ENCODE measurements at places on chromosomes 16 and 17.

- no peak for DNase-seq
Measured at GRCh38 chr17:41322094-41322902, 6.8 kb upstream of the KRTAP17-1 start.

GRCh38 chr16:53089434-53090285 is 34.9 kb downstream of the CHD9 start:
- DNase-seq: peak; percentile 34

GRCh38 chr17:39115135-39115534 is 36.3 kb downstream of the PLXDC1 start:
- DNase-seq: no peak

DNA sequence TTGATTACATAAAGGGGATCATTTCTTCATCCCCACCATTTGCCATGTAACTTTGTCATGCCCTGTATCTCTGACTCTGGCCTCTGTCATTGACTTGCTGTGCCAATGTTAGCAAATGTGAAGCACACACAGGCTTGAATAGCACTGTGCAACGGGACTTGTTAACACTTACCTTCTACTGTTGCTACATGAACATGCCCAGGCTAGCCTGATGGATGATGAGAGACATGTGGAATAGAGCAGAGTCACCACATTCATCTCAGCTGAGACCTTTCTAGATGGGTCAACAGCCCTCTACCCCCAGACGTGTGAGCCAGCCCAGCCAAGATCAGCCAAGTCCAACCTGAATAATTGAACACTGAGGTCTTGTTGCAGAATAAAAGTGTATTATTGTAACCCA is 162.1 kb upstream of the SALL1 start:
- DNase-seq: no peak

GRCh38 chr16:50310308-50311133 is 44.2 kb downstream of the ADCY7 start:
- no peak for DNase-seq

DNA sequence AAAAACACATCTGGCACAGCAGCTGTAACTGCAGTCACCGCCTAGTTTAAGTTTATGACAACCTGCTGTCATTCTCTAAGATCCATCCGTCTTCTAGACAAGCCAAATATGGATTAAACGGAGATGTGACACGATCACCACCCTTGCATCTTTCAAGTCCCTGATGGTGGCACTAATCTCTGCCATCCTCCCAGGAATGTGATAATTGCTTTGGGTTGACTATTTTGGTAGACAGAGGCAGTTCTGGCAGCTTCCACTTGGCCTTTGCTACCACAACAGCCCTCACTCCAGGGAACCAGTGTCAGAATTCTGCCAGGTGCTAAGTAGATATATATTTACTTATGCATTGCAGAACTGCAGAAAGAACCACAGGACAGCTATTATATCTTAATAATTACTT is 81.3 kb downstream of the ADCY9 start:
- DNase-seq: no peak

DNA sequence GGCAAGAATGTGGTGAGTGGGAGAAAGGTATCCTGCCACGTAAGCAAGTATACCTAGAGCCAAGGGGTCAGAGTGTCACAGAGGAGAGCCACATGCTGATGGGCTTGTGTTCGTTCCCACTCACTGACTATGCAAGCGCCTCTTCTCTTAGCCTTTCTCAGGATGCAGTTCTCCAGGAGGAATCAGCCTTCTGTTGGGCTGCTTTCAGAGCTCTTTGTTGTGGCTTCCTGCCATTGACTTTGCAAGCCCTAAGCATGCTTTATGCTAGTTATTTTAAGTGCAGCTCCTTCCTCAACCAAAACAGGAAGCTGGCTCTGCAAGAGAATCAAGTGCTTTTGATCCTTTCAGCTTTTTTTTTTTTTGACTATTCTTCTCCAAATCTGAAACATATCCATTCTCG is 66.6 kb downstream of the SIAH1 start:
- DNase-seq: peak; percentile 60

DNA sequence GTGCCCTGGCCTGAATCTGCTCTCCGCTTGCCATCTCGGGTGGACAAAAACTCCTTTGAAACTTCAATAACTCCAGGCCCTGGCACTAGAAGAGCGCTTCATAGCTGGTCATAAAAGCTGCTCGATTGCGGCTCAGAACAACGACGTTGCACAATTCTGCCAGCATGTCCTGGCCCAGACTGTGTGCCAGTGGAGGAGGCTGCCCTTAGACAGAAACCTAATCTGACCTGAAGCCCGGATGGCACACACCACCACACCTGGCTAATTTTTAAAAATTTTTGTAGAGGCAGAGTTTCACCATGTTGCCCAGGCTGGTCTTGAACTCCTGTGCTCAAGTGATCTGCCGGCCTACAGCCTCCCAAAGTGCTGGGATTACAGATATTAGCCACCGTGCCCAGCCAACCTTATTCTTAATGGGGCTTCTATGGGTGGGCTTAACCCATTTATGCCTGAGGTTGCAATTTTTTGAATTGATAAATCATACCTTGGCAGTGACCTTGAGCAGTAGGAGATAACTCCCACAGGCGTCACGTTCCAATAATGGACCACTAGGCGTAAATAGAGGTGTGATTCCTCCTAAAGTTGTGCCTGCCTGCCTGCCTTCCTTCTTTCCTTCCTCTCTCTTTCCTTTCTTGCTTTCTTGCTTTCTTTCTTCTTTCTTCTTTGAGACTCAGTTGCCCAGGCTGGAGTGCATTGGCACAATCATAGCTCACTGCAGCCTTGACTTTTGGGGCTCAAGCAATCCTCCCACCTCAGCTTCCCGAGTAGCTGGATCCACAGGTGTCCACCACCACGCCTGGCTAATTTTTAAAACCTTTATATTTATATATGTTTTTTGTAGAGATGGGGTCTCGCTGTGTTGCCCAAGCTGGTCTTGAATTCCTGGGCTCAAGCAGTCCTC is 1.1 kb upstream of the PPL start:
- DNase-seq: no peak

- DNase-seq: no peak
Measured at GRCh38 chr17:37756051-37756450, 11.2 kb upstream of the HNF1B start.

DNA sequence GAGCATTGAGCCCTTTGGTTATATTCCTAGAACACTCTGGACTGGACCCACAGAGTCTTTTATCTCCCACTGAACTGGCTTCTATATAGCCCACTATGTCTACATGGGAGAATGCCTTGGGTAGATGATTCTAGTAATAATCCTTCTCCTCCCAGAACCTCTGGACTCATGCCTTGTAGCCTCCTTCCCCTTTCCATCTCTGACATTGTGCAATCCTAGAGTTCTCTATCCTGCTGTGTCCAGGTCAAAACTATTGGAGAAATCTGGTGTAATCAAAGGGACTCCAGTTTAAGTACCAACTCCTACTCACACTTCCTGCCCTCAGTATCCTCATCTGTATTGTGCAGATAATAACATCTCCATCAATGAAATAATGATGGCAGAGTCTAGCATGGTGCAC is 9.1 kb downstream of the RCVRN start:
- no peak for DNase-seq

DNA sequence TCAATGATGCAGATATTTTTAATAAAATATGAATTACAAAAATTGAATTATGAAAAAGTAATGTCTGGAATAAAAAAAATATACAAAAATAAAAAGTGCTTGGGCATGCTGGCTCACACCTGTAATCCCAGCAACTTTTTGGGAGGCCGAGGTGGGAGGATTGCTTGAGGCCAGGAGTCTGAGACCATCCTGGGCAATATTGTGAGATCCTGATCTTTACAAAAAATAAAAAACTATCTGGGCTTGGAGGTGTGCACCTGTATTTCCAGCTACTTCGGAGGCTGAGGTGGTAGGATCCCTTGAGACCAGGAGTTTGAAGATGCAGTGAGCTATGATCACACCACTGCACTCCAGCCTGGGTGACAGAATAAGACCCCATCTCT is 141.8 kb downstream of the NPIPB5 start:
- DNase-seq: no peak

GRCh38 chr16:7382521-7382920 is 49.9 kb downstream of the RBFOX1 start:
- DNase-seq: no peak

DNA sequence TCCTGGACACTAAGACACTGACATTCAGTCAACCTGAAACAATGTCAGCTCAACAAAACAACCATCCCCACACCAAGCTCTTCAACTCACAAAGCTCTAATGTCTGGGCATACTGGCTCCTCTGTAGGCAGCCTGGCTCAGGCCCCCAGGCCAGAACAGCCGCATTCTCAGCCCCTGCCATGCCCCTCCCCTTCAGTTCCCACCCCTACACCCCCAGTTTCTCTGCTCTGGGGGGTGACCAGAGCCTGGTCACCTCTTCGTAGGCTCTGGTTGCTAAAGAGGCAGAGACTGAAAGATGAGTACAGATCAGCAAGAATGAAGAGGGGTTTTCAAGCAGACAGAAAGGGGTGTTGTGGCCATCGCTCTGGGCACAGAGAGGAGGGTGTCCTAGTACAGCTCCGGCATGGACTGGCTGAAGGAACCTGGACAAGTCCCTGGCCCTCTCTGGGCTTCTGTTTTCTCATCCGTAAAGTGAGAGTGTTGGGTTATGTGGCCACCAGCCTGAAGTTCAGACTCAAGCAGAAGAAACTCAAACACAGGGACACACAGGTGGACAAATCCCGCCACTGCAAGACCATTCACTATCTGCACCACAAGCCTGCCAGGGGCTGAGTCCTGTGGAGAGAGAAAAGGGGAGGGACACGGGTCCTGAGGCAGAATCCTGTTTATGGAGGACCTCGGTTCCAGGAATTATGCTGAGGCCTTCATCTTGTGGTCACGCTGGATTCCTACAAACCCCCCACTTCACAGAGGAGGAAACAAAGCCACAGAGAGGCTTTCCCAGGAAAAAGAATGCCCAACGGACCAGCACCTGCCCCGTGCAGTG is 987 bp upstream of the SLC4A1 start:
- DNase-seq: no peak

GRCh38 chr16:75288181-75288580 is 36.8 kb upstream of the BCAR1 start:
- DNase-seq: no peak

DNA sequence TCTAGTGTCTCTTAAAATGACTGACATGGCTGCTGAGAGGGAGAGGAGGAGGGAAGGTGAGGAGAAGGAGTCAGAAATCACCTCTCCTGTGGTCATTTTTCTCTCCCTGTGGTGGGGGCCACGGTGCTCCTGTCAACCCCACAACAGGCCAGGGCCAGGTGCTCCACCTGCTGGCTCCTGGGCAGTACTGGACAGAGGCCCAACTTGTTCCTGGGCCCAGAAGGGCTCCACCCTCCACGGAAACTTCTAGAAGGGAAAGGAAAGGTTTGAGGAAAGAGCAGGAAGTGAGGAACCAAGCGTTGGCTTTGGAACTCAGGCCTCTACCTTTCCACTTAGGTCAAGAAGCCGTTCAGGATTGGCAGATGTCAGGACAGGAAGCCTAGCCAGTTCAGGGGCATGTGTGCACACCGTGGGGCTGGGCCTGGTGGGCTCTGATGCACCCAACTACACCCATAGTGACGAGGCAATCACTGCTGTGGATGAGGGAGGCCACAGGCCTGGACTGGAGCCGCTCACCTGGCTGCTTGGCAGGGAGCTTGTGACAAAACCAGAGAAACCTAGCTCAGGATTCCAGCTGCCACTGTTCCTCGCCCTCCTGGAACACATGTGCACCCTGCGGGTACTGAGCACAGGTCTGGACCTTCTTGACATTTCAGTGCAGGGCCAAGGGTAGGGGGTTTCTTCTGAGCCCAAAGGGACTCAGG is 36.1 kb downstream of the WNT3 start:
- DNase-seq: no peak

GRCh38 chr17:48470388-48471034 is 40.5 kb upstream of the SKAP1 start:
- no peak for DNase-seq

GRCh38 chr16:66418165-66418962 is 8.7 kb upstream of the BEAN1 start:
- no peak for DNase-seq

GRCh38 chr16:11603331-11603750 is 16.6 kb upstream of the LITAF start:
- no peak for DNase-seq

DNA sequence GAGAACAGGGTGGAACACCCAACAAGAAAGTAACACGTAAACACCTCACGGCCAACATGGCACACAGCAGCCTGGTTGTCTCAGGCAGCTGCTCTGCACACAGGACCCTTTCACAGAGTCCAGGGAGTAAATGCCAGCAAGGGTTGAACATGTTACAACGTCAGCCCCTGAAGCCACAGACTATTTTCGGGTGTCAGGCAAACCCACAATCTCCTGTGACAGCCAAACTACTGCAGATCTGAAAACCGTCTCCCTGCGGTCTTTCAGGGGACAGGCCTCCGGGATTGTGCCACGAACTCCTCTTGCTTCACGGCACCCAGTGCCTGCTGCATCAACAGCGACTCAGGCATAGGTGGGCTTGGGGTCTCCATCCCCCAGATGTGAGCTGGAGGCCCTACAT is 127.7 kb downstream of the XYLT1 start:
- peak; percentile 33 for DNase-seq

DNA sequence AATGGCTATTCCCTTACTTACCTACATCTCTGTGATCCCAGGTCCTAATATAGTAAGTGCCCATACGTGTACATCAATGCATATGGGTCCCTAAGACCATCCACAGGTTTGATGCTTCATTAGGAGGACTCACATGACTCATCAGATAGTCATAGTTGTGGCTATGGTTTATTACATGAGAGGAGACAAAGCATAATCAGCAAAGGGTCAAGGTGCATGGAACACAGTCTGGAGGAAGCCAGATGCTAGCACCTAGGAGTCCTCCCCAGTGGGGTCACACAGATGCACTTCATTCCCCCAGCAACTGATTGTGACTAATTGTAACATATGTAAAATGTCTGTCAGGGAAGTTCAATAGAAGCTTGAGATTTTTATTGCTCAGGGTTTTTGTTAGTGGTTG is 42.8 kb downstream of the PHKB start:
- no peak for DNase-seq

DNA sequence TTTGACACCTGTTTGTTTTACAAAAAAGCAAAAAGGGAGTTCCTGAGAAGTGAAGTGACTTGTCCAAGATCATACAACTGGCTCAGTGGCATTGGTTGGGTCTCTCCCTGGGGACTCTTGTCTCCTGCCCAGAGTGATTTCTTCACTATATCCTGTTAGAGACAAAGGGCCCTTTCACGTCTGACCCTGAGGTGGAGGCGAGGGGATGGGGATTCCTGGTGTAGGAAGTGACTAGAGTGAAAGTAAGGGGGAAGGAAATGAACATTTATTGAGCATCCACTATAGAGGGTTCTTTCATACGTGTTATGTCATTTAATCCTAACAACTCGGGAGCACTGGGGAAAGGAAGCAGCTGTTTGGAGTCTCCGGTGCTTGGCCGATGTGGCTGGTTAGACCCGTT is 9.0 kb downstream of the ITGB3 start:
- DNase-seq: no peak
